ENCODE measurements at places on chromosomes 7 and 10.

DNA sequence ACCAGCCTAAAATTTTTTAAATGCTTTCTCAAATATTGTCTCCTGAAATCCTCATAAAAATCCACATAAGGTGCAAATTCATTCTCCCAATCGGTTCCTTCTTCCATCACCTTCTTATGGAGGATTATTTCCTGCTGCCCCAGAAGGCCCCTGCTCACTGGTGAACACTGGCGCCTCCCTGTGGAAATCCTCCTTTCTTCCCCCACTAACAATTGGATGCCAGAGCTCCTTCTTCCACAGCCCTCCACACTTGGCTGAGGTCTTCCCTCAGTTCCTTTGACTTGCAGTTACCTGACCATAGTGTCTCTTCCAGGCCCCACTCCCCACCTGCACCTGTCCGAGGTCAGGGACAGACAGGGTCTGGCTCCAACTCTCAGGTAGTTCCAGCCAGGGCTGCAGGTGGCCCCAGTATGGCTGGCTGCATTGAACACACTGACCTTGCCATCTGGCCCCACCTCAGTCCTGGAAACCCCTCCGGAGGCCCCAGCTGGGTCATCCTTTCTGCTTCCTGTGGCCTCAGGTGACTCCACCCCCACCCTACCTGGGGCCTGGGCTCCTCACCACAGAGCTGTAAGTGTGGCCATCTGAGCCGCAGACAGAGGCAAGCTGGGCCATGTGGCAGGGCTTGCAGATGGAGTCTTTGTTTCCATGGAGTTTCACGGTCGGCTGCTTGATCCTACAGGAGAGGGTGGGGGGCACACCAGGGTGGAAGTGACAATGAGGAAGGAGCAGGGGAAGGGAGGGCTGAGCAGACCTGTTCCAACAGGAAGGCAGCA is 18.4 kb downstream of the SPOCK2 start:
- peak; percentile 19 for DNase-seq

DNA sequence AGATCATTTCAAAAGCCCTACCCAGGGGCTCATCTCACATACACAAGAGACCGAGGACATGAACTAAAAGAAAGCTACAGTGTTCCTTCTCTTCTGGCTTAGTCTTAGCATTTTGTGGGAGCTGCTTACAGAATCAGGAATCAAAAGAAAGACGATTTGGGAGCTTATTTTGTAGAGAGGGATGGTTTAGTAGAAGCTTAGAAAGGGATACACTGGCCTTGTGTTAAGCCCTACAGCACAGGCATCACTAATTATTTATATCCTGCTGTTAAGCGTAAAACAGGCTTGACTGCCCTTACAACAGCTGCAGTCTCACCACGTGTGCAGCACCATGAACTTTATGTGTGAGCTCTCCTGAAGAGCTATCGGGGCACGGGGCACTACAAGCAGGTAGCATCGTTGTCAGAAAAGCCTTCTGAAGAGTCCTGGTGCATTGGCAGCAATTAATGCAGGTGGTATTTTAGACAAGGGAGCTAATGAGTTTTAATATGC is 798.3 kb downstream of the NXPH1 start:
- peak; percentile 76 for DNase-seq

DNA sequence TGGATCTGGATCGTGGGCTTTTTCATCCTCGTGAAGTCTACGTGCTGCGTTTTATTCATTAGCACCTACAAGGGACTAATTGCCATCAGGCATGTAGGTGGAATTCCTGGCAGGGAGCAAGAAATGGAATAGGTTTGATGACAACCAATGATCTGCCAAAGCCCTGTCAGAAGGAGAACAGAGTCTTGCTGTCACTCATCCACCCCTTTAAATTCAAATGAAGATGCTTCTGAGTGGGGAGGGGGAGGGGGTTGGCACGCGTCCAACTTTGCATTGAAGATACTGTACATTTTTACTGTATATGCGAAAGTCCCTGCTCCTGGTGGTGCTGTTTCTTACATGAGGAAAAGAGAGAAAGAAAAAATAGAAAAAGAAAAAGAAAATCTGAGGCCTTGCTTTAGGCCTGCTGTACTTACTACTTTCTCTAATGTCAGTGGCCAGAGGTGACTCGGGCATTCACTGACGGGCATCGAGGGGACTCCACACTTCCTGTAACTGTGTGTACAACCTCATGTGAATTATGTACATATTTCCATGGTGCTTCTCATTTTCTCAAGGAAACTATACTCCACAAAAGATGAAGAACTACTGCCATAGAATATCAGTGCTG is 569.1 kb downstream of the INHBA start:
- DNase-seq: no peak

GRCh38 chr7:26293569-26294308 is 2.1 kb downstream of the SNX10 start:
- no peak for DNase-seq

- DNase-seq: no peak
These were observed 638.5 kb downstream of the PHTF2 start for GRCh38 chr7:78437118-78437517.

DNA sequence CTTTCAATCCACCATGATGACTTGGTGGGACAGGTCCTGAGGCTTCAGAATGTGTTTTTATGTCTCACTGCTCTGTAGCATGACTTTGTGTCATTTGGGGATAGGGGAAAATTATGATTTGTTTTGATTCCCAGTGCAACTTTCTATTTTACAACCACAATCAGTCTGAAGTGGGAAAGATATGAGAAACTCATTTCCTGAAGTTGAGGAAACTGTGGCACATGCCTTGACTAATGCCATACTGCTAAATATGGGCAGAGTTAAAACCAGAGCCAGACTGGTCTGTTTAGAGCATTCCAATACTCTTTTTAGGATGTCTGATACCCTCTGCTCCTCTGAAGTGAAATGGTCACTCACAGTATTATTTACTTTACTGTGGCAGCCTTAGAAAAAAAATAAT is 307.7 kb downstream of the ADRA2A start:
- DNase-seq: no peak

GRCh38 chr10:23198610-23198939 is 6.5 kb downstream of the PTF1A start:
- DNase-seq: no peak

GRCh38 chr7:92436612-92437445 is 10.5 kb upstream of the GATAD1 start:
- no peak for DNase-seq

DNA sequence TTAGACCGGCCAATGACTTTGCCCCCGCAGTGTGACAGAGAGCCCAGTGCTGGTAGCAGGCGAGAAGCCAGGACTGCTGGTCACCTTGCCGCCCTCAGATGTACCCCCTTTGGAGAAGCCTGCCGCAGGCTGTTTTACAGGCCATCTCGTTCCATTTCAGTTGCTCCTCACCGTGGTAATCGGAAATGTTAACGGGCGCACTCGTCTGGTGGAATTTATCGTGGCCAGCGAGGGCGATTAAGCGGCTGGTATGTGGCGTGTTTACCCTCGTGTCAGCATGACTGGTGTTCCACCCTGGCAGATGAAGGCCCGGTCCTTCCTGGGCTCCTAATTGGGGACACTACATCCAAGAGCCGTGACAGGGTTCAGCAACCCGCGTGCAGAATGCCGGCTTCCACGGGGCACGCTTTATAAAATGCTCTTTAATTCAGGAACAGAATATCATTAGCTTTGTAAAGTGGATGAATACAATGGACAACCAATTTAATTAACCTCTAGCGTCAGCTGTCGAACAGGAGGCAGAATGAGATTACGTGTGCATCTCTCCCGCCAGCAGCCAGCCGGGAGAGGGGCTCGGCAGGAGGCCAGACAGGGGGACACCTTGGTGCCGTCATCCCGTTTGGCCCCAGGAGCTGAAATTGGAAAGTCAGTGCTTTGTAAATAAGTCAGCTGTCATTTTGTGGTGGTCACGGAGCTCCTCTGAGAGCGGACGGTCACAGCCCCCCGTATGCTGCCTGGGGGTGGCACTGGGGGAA is 108.3 kb downstream of the NKX6-2 start:
- DNase-seq: no peak

- DNase-seq: no peak
These were observed 13.7 kb downstream of the CPED1 start for GRCh38 chr7:121002048-121002756.

Measured in DMS53 (cell line).